ENCODE measurements at places on chromosomes 5 and 9.

DNA sequence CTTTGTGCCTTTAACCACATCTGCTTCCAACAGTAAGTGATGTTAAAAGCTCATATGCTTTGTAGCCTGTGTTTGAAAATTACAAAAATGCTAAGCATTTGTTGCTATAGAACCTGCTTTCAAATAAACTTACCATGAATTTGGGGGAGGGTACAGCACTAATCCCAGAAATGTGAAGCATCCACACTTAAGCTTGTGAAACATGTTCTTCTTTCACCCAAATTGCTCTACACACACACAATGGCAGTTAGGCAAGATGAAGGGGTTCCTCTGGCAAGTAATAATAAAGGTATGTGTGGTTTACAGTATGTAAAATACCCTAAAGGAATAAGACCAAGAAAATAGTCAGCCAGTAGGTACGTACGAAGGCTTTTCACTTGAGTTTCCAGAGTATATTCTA lies 165.6 kb downstream of the SMARCA2 start:
- no peak for DNase-seq

DNA sequence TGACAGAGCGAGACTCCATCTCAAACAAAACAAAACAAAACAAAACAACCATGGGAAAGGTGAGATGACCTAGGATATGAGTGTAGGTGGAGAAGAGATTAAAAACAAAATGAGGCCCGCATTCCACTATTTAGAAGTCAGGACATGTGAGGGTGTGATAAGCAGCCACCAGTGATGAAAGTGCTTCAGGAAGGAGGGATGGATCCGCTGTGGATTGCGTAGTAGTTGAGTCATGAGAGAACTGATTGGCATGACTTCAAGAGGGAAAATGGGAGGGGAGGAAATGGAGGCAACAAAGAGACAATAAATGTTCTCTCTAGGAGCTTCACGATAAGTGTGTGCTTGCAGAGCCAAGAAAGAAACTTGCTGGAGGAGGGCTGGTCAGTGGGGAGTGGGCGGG lies 367.6 kb downstream of the ARL15 start:
- DNase-seq: no peak

DNA sequence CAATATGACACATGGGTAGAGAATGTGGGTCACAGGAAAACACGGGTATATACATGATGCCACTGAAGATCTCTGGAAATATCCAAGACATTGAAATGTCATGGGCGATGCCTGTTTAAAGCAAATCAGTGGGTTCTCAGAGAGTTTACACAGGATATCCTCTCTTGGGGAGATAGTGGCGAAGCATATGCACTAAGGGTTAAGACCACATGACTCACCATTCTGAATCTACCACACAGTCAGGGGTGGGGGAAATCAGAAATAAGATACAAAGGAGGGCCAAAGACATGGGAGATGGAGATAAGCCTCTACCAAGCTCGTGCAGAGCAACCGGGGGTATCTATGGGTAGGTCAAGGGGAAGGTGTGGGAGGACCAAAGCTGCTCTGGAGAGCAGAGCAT lies 58.8 kb downstream of the SH3PXD2B start:
- peak; percentile 33 for DNase-seq

- no peak for DNase-seq
Observed at GRCh38 chr9:92807757-92808725, 43.4 kb upstream of the BICD2 start.

- no peak for DNase-seq
Observed at GRCh38 chr9:84953252-84953773, 283.8 kb downstream of the NTRK2 start.

GRCh38 chr9:134716067-134716466 lies 74.5 kb downstream of the COL5A1 start:
- DNase-seq: no peak

DNA sequence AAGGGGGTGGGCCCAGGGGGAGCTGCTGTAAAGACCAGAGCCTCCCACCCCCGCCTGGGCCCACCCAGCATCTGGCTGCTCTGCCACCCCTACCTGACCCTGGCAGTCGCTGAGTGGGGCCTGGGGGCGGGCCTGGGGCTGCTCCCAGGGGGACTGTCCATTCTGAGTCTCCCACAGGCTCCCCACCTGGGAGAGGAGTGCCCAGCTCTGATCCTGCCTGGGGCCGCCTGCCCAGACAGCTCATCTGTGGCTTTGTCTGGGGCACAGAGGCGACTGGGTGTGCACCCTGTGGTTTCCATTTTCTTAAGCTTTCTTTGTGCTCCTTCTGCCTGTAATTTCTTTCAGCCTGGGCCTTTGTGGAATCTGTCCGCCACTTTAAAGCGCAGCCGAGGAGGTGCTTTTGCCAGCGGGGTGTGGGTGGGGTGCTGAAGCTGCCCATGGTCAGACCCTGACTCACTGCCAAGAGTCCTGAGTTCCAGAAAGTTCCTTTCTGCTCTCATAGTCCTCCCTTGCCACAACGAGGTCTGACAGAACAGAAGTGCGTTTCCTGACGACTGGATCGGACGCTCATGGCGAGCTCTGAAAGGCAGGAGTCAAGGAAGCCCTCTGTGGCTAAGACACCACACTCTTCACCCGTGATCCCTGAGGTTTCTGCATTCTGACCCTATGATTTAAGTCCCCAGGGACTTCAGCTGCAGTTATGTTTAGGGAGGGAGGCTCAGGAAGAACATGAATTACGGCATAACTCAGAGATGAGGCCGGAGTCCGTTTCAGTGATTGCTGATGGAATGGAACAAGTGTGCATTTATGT lies 225.0 kb downstream of the FANCC start:
- DNase-seq: no peak

GRCh38 chr9:26955222-26955903 lies 849 bp upstream of the IFT74 start:
- peak; percentile 49 for DNase-seq

GRCh38 chr5:13107537-13107936 lies 837.0 kb downstream of the DNAH5 start:
- no peak for DNase-seq

- DNase-seq: no peak
Observed at GRCh38 chr5:56914678-56915077, 5.3 kb downstream of the SETD9 start.

DNA sequence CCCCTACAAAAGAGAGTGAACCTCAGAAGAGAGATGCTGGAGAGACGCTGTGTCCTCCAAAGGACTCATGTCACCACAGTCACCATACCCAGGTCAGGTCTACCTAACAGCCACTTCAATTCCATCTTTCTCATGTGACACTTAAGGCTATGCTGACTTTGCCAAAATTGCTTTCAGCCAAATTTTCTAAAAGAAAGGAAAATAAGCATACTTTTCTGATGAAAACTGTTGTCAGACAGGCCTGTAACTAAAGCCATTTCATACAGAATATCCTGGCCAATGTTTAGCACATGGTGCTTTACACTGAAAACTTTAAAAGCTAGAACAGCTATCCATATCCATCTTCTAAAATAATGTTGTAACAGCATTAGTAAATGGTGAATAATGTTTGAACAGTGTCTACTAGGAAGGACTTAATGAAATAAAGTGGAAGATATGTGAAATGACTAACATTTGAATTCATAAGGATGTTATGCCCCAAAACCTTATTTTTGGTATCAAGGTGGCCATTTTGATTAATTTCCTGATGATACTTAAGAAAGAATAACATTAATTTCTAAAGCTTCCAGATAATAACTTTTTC lies 97.2 kb downstream of the NFIB start:
- no peak for DNase-seq

- DNase-seq: no peak
Observed at GRCh38 chr5:141729387-141730006, 47.5 kb upstream of the ARAP3 start.

GRCh38 chr5:175696139-175696854 lies 38.4 kb downstream of the HRH2 start:
- DNase-seq: peak; percentile 91

- DNase-seq: no peak
Observed at GRCh38 chr5:153879596-153879995, 159.1 kb downstream of the FAM114A2 start.

- no peak for DNase-seq
Observed at GRCh38 chr5:80474929-80475328, 13.0 kb upstream of the FAM151B start.

- DNase-seq: no peak
Observed at GRCh38 chr9:92476962-92477361, 5.3 kb downstream of the ASPN start.

- no peak for DNase-seq
Observed at GRCh38 chr5:150485693-150486401, 22.1 kb upstream of the NDST1 start.

GRCh38 chr5:102375876-102376275 lies 79.8 kb upstream of the SLCO4C1 start:
- no peak for DNase-seq

DNA sequence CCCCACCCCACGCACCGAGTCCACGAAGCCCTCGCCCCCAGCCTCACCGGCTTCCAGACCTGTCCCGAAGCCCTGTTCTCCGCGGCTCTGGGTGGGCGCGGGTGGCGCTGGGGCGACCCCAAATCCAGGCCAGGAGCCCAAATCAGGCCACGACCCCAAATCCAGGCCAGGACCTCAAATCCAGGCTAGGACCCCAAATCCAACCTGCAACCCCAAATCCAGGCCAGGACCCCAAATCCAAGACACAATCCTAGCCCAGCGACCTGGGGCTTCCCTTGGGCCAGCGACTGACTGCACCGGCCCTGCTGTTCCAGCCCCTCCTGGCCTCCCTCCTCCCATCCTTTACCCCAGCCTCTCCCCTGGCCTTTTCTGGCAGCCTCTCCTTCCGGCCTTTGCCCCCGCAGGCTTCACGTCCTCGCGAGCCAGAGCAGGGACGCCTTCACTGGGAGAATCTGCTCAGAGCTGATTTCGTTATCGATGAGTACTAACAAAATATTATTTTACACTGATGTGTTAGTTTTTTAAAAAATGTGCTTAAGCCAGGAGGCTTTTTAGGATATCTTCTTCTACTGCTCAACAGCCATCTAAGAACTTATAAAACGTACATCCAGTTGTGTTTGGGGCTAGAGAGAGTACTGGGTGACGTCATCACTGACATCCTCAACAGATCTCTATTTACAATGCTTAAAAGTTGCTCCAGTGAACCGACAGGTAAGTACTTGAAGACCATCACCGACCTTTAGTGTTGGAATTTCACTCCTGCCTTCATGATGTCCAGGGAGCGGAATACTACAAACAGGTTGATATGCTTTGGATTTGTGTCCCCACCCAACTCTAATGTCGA lies 34.7 kb downstream of the TRIP13 start:
- no peak for DNase-seq

DNA sequence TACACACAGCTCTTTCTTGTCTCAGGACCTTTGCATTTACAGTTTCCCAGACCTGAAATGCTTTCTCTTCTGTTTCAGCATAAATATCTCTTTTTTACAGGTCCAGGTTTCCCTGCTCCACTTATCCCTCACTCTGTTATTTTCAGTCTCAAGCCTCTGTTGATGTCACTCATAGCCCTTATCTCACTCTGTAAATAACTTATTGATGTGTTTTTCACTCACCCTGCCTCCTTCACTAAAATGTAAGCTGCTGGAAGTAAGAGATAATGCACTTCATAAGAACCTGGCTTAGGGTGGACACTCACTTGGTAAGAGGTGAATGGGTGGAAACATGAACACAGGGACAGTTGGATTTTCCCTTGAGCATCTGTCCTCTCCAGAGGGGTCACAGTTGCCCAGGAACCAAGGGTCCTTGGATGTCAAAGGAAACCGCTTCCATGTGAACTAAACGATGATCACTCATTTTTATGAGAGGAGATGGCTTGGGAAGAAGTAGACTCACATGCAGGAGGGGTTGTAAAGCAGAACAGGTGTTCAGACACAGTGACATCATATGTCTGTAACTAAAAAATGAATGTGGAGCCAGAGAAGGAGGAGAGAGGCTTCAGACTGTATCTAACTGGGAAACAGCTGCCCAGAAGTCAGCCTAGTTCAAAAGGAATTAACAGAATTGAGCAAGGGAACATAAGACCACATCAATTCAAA lies 5.5 kb upstream of the HTR4 start:
- no peak for DNase-seq

GRCh38 chr5:110262749-110263148 lies 463.7 kb downstream of the TMEM232 start:
- DNase-seq: no peak

- DNase-seq: no peak
Observed at GRCh38 chr9:111940697-111941096, 44.1 kb downstream of the UGCG start.

DNA sequence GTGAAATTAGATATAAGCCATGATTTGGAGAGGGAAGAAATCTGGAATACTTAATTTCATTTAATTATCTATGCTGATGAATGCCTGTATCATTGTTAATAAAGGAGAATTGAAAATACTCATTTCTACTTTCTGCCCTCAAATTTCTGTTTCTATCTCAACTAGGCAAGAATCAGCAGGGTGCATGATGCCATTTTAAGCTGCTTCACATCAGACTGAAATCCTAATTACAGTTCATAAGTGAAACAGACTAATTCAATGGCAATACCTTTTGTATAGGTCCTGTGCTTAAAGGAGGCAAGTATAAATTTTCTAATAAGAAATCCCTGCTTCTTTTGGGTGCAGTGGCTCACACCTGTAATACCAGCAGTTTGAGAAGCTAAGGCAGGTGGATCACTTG lies 22.3 kb upstream of the TAL2 start:
- DNase-seq: no peak

- no peak for DNase-seq
Observed at GRCh38 chr9:13279284-13280141, at the start of gene MPDZ. Gene MPDZ, minus strand, starts transcription at chr9:13279692. Its CDS starts 29,377 bp downstream, at chr9:13250315.

DNA sequence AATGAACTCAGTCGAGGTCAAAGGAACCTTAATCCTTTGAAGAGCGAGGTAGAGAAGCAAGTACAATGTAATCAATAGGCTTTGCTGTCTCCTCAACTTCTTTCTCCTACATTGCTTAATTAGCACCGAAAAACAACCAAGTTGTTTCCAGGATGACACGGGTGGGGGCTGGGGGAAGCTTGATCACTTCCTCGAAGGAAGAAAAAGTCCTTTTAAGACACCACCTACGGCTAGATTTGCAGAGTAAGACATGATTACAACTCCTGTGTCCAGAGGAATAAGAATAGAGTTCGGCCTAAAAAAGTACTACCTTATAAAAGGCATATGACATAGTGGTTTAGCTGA lies 811 bp upstream of the ARRDC3 start:
- DNase-seq: peak; percentile 16

GRCh38 chr9:38277601-38278200 lies 114.8 kb upstream of the ALDH1B1 start:
- no peak for DNase-seq

DNA sequence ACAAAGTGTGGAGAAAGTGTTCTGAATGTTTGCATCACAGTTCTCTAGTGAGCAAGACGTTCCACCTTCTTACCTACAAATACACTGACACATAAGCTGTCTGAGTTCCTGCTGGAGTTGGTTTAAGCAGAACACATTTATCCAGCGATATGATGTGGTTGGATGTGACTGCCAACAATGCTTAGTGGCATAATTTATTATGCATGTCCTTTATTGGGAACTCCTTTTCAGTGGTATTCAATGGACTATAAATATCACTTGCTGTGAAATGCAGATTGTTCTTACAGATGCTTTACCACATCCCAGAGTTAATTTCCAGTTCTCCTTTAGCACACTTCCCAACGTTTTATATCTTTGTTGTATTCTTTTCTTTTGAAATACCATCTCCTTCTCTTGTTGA lies 222.2 kb downstream of the LURAP1L start:
- no peak for DNase-seq

GRCh38 chr5:95591490-95591901 lies 28.4 kb upstream of the GPR150 start:
- no peak for DNase-seq

- DNase-seq: no peak
Observed at GRCh38 chr9:120368799-120369198, 211.2 kb downstream of the CDK5RAP2 start.

GRCh38 chr5:106964132-106964531 lies 706.6 kb downstream of the EFNA5 start:
- no peak for DNase-seq
